ENCODE measurements at places on chromosomes 13 and 19.

- no peak for DNase-seq
Observed at GRCh38 chr13:80835902-80836301, 495.0 kb upstream of the SPRY2 start.

- peak; percentile 64 for DNase-seq
Observed at GRCh38 chr19:10603084-10603872, 16.2 kb upstream of the AP1M2 start.

GRCh38 chr19:3369337-3370213 lies 3.2 kb downstream of the NFIC start:
- peak; percentile 64 for DNase-seq

DNA sequence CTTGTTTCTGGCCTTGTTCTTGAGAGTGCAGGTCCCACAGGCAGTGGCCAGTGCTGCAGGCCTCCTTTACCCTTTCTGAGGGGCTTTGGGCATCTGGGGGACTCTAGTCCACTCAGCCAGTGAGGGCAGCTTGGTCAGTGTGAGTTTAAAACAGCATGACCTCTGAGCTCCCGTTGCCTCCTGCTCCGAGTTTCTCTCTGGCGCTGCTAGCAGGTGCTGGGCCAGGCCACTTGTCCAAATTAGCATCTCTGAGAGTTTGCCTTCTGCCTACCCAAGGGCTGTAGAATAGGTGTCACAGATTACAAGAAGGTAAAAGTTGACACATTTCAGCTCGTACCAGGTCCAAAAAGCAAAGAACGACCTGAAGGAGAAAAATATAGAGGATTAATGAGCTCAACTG lies 105.9 kb downstream of the SIPA1L3 start:
- no peak for DNase-seq

DNA sequence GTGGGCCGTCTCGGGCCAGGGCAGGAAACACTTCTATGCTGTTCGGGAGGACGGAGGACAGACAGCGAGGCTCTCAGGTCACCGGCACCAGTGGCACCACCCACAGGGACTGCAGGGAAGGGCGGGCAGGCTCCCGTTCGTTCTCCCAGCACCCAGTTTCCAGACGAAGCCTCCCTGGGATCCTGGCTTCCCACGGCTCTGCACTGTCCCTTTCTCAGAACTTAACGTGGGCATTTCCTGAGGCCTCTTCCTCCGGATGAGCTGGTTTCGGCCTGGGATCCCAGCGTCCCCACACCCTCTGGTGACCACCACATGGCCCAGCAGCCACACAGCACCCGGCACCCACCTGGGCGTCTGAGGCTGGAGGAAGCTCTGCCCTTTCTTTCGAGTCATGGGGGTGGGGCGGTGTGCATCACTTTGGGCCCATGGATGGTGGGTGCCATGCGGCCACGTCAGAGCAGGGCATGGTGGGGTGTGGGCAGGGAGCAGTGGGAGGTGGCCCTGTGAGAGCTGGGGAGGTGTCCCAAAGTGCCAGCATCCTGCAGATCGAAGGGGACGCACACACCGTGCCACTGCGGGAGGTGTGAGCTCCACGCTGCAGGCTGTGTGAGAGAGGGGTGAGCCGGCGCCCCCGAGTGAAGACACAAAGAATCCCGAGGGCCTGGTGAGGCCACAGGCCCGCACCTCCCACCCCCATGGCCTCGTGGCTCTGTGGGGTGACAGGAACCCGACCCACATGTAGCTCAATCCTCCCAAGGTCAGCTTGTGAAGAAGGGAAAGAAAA lies 38.7 kb upstream of the GRTP1 start:
- DNase-seq, result no peak

DNA sequence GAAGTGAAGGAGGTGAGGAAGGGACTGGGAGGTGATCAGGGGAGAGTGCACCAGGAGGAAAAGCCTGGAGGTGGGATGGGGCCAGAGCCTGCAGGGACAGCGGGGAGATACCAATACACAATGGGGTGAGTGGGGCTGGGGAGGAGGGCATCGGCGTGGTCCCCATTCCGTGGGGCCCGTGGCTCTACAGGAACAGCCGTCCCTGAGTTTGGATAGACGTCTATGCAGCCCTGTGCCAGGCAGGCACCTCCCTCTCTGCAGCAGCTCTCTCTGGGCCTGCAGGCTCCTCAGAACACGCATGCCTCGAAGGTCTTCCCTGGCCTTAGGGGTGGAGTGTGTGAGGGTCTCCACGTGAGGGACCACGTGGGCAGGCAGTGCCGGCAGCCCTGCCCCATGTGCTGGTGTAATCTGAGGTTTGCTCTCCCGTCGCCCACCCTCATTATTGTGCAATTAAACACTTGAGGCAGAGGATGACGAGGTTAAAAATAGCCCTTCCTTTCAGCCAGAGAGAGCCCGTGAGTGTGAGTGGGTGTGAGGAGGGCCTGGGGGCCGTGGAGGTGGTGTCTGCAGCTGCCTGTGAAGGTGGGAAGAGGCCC lies 16.5 kb downstream of the C2CD4C start:
- DNase-seq, result no peak

- DNase-seq, result no peak
Observed at GRCh38 chr19:35732540-35733179, 9.6 kb downstream of the IGFLR1 start.

- no peak for DNase-seq
Observed at GRCh38 chr13:42973581-42973980, 18.5 kb downstream of the EPSTI1 start.

DNA sequence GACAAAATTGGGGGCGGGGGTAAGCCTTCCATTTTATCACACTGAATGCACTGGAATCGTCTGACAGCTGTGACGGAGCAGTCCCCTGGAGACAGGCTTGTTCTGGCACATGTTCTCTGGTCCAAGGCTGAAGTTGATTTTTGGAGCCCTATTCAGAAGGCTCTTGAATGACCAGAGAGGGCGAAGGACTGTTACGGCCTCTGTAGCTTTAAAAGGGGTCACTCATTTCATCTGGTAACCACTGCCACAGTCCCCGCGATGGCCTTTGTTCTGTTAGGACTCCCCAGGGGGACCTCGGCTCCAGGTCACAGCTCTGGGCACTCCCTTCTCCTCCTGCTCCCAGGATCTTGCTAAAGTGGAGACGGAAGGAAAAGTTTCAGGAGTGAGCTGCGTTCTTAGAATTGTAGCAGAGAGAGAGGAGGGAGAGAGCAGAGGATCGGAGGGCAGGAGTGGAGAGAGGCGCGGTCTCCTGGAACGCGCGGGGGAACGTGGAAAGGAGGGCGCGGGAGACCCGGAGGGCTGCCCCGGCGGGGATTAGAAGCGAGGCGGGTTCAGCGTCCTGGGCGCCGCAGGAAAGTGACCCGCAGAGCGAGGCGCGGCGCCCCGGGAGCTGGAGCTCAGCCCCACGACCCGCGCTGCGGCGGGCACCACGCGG lies 134.3 kb upstream of the MYO16 start:
- no peak for DNase-seq
